Sciatic nerve (tissue), 2 donors: ENCODE measurements at places on chromosomes 3 and 15. TPM values are rescaled to one million over a fixed set of nuclear protein-coding genes. Genes with fewer than 3 reads are reported as not detected.

MGLL gene
- total RNA-seq, result 178 TPM

ARID3B gene
- 5.5 TPM for total RNA-seq

SEMA3B gene
- total RNA-seq, result 390 TPM

MORC1 gene
- not detected for total RNA-seq

MYRIP gene
- total RNA-seq, result 8.4 TPM

GTF2E1 gene
- total RNA-seq, result 15.0 TPM

UNC13C gene
- total RNA-seq, result 0.04 TPM

MAPK6 gene
- total RNA-seq, result 26.3 TPM

VIPR1 gene
- 5.8 TPM for total RNA-seq

HACD2 gene
- total RNA-seq, result 27.9 TPM

ZCWPW2 gene
- 3.3 TPM for total RNA-seq

WDR93 gene
- total RNA-seq, result not detected

LRRC15 gene
- 0.18 TPM for total RNA-seq

C3orf52 gene
- total RNA-seq, result 9.1 TPM

GPR149 gene
- total RNA-seq, result not detected

C2CD4A gene
- total RNA-seq, result not detected

CFAP161 gene
- total RNA-seq, result not detected

SLC12A1 gene
- not detected for total RNA-seq

FSTL1 gene
- 480 TPM for total RNA-seq

AGBL1 gene
- 0.49 TPM for total RNA-seq

KBTBD12 gene
- total RNA-seq, result 1.1 TPM

ABHD10 gene
- total RNA-seq, result 27.3 TPM

SLC28A2 gene
- total RNA-seq, result not detected

BLM gene
- 0.85 TPM for total RNA-seq

TMCO5A gene
- total RNA-seq, result not detected

GOLGA6C gene
- not detected for total RNA-seq

FOXB1 gene
- total RNA-seq, result not detected
